ENCODE measurements at places on chromosomes 7 and 10.

GRCh38 chr10:59793919-59794318 is 40.7 kb upstream of the MRLN start:
- DNase-seq, result no peak
- H3K27me3 ChIP-seq, result no peaks in the 10 kb centered on the region
- no peak overlapping the region for H3K27ac ChIP-seq
- no peaks in the 10 kb centered on the region for H3K4me1 ChIP-seq

DNA sequence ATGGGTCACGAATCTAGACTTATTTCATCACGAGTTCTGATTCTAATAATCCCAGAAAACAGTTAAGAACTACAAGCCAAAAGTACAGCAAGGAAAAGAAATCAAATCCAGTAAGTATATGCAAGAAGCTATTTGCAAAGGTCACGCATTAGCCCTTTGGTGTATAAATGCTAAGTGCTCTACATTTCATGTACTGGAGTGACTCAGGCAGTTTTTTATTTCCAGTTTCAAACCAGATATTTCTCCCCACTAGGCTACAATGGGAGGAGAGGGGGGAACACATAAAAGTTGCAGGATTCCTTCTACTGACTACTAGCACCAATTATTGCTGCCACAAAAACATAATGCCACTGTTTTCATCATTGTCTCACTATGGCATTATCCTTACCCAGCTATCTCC is 148.0 kb downstream of the NRCAM start:
- H3K4me1 ChIP-seq, result peaks cover 7% of the 10 kb centered on the region
- H3K27ac ChIP-seq, result no peak overlapping the region
- H3K4me3 ChIP-seq, result no peak overlapping the region

DNA sequence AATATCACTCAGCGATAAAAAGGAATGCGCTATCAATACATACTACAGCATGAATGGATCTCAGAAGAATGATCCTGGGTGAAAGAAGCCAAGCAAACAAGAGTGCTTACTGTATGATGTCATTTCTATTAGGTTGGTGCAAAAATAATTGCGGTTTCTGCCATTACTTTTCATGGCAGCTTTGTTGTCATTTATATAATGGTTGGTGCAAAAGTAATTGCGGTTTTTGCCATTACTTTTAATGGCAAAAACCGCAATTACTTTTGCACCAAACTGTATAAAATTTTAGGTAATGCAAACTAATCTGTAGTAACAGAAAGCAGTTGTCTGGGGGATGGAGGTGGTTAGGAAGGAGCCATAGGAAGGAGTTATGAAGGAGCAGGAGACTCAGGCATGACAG is 318.3 kb upstream of the ZMIZ1 start:
- no peak overlapping the region for H3K4me3 ChIP-seq
- H3K27me3 ChIP-seq, result no peaks in the 10 kb centered on the region
- no peak overlapping the region for H3K27ac ChIP-seq
- no peak for DNase-seq
- H3K4me1 ChIP-seq, result no peaks in the 10 kb centered on the region
- H3K36me3 ChIP-seq, result no peaks in the 10 kb centered on the region

DNA sequence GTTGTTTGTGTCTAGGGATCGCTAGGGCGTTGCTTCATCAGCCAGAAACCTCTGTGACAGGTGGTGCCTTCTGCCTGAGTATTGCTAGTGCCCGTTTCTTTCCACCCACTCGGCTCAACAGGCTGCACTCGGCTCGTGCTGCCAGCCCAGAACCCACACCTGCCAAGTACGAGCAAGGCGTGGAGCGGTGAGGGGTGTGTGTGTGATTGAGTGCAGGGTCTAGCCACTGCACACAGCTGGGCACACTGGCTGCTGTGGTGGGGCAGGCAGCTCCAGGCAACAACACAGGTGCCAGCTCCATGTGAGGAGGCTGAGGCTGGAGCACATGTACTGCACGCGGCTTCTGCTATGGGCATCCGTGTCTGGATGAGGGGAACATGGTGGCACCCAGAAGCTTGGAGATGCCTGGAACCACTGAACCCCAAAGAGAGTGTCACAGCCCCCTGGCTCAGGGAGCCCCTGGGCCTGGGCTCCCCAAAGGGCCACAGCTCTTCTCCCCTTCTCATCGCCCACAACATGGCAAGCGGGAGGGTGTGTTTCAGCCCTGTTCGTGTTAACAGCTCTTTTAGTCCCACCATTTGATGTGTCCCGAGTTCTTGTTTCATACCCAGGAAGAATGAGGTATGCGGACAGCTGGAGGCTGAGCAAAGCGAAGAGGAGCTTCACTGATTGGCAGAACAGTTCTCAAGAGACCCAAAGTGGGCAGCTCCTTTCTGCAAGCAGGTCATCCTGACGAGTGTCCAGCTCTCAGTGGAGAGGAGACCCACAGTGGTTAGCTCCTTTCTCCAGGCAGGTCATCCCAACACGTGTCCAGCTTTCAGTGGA is 78.1 kb downstream of the HDAC9 start:
- no peaks in the 10 kb centered on the region for H3K4me1 ChIP-seq
- no peaks in the 10 kb centered on the region for H3K27me3 ChIP-seq
- no peak overlapping the region for H3K27ac ChIP-seq
- H3K36me3 ChIP-seq, result no peaks in the 10 kb centered on the region
- no peak overlapping the region for H3K4me3 ChIP-seq
